ENCODE measurements at places on chromosomes 4 and X.

DNA sequence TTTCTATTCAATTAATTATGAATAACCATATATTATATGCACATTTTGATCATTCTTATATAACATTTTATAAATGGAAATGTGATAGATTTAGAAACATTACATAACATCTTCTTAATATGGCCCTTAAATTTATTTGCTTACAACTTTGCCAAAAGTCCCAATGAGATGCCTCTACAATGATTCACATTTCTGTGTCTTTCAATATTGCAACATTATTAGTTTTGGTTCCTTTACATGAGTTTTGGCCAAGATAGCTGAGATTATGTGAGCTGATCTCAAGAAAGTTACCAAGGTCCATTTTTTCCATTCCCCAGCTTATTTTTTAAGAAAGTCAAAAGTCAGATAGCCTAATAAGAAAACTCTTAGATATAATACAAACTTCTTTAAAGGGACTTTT is 361.2 kb downstream of the PCDH7 start:
- no peak for DNase-seq

GRCh38 chr4:158991534-158992155 is 111.2 kb upstream of the RAPGEF2 start:
- no peak for DNase-seq

DNA sequence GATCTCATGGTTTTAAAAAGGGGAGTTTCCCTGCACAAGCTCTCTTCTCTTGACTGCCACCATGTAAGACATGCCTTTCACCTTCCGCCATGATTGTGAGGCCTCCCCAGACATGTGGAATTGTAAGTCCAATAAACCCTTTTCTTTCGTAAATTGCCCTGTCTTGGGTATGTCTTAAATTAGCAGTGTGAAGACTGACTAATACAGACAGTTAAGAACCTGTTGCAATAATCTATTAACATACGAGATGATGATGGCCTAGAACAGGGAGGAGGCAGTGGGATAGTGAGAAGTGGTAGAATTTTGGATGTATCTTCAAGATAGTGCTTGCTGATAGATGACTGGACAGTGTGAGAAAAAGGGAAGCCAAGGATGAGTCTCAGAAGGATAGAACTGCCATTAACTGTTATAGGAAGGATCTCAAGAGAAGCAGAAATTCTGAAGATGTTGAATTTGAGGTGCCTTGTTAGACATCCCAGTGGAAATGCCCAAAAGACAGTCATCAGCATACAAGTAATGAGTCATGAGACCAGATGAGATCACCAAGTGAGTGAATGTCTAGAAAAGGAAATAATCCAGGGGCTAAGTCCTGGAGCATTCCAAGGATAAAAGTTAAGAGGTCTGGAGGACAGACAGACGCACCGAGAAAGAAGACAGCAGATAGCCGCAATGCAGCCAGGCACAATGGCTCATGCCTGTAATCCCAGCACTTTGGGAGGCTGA is 38.8 kb upstream of the UGDH start:
- no peak for DNase-seq

DNA sequence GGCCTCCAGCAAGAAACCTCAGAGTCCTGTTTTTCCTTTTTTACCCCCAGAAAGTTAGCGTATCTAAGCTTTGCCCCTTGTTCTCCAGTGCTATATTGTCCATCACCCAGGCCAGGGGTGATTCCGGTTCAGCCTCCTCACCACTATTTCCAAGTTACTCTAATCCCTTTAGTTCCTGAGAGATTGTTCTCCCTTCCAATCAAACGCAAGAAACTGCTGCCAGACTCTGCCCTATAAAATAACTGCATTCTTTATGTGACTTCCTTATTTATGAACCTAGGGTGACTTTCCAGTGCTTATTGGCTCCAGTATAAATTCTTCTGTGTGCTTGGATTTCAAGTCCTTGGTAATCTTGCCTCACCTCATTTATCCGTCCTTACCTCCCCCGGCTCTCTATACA is 65.7 kb downstream of the CLCN5 start:
- DNase-seq: no peak

DNA sequence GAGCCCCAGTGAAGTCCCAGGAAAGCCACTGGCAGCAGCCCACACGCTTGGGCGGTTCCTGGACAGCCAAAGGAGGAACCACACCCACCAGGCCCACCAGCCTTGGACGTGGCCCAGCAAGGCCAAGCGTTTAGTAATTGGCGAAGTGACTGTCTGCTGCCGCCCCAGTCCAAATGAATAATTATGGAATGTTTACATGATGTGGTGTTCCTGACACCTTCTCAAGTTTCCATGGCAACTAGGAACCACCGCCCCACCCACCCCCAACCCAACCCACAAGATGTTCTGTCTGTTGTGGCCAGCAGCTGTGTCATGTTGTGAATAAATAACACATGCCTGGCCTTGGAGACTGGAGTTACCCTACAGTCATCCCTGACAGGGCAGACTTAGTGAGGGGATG is 22.3 kb downstream of the APLN start:
- no peak for DNase-seq

Measured in CD4-positive, alpha-beta T cell treated with Interleukin-4 for 1 hour (primary cell).